ENCODE measurements at places on chromosomes 1 and 21.

DNA sequence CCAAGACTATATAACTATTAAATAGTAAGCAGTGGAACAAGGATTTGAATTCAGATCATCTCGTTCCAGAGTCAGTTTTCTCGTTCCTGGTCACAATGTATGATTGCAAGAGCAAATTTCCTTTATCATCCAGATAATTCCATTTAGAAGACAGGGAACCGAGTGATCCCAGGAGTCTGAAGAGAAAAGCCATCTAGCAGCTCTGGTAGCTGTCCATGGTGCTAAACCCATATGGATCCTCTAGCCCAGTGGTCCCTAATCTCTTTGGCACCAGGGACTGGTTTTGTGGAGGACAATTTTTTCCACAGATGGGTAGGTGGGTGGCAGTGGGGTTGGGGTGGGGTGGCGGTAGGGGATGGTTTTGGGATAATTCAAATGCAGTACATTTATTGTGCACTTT lies 229.4 kb downstream of the PTPRU start:
- DNase-seq = no peak

- no peak for DNase-seq
Observed at GRCh38 chr1:227308367-227309336, 9.6 kb downstream of the CDC42BPA start.

GRCh38 chr1:199857108-199857507 lies 170.4 kb upstream of the NR5A2 start:
- no peak for DNase-seq

- DNase-seq = no peak
Observed at GRCh38 chr21:41600116-41600515, 92.2 kb upstream of the TMPRSS2 start.

DNA sequence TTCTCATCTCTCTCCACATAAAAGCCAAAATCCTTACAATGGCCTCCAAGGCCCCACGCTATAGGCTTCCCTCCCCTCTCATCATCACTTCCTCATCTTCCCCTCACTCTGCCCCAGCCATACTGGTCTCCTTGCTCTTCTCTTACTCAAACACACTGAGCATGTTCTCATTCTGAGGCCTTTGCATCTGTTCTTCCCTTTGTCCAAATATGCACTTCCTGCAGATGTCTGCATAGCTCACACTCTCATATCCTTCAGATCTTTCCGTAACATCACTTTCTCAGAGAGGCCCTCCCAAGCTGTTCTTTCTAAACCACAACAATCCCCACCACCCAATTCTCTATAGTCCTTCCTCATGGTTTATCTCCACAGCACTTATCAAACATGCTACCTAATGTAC lies 284.1 kb downstream of the HHIPL2 start:
- no peak for DNase-seq

DNA sequence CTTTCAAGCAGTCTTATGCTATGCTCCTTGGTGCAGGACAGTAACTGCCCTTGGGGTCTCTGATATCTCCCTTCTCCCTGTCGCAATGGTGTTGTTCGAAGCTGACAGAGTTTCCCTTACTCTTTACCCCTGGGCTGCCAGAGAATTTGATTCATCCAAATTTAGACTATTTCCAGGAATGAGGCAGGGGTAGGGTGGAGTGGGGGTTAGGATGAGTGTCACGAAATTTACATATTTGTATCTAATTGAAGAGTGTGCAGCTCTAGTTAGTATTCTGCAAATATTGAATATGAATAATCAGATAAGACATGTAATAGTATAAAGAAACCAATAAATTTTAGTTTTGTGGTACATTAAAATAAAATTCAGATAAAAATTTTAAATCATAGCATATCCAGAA lies 140.0 kb upstream of the LMO4 start:
- no peak for DNase-seq

- DNase-seq = no peak
Observed at GRCh38 chr1:119687434-119688079, 24.2 kb upstream of the PHGDH start.

GRCh38 chr1:241869022-241869421 lies 21.0 kb downstream of the EXO1 start:
- DNase-seq = no peak

GRCh38 chr1:86466986-86467385 lies 1.7 kb upstream of the CLCA1 start:
- DNase-seq = no peak
